ENCODE measurements at places on chromosomes 2 and 18.

GRCh38 chr2:20040489-20041172, 10.8 kb downstream of the LAPTM4A start:
- no peak for DNase-seq

DNA sequence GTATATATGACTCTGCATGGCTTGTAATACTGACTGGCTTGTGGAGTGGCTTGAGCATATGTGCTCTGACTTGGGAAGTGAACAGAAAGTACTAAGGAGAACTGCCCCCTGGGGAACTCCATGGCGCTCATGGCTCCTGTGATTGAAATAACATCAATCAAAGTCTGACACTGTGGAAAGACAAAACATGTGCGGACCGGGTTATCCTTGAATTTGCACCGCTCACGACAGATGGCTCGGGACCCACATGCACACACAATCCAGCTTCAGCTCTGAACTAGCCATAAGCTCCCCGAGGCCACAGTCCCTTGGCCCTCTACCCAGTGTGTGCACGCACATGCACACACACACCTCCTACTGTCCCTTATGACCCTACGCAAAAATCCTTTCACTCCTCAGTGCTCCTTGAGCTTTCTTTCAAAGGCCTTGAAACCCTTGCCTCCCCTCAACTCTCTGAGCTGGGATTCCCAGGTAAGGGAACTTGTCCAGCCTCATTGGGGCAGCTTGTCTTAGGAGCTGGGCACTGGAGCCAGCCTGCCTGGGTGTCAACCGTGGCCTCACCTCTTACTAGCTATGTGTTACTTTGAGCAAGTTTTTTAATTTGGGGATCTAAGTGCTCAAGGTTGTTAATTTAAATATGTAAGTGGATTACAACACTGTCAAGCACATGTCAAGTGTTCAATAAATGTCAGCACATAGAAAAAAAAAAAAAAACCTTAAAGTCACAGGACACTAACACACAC, 43.6 kb downstream of the MRPS5 start:
- DNase-seq, result no peak

GRCh38 chr2:30776831-30777635, 30.2 kb downstream of the CAPN13 start:
- DNase-seq, result no peak

DNA sequence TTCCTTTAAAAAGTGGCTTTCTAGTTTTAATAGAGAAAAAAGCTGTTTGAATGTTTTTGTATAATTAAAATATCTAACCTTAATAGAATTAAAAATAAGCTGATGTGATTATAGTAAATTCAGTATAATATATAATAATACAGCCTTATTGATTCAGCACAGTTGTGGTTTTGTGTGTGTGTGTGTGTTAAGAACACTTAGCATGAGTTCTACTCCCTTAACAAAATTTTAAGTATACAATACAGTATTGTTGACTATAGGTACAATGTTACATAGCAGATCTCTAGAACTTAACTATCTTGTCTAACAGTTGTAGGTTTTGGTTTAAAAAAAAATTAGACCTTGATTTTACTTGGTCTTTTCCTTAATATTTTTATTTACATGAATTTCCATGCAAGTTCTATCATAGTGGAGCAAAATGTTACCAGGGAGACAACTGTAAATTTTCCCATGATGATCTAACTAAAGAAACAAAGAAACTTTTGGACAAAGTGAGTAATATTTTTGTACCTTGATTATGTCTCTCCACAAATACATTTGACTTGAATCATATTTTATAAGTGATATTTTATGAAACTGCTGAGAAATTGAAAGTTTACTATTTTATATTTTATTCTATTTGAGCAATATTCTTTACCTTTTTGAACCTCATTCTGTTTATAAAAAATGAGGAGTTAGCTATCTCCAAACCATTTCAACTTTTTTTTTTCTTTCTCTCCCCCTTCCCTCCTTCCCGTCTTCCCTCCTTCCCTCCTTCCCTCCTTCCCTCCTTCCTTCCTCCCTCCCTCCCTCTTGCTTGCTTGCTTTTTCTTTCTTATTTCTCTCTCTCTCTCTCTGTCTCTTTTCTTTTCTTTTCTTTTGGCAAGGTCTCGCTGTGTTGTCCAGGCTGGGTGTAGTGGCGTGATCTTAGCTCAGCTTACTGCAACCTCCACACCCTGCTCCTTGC, 46.3 kb downstream of the ZC3H6 start:
- peak; percentile 20 for DNase-seq

- no peak for DNase-seq
Observed at GRCh38 chr2:181456660-181457120, 496 bp upstream of the ITGA4 start.

GRCh38 chr2:168188002-168188401, 59.4 kb downstream of the STK39 start:
- no peak for DNase-seq

DNA sequence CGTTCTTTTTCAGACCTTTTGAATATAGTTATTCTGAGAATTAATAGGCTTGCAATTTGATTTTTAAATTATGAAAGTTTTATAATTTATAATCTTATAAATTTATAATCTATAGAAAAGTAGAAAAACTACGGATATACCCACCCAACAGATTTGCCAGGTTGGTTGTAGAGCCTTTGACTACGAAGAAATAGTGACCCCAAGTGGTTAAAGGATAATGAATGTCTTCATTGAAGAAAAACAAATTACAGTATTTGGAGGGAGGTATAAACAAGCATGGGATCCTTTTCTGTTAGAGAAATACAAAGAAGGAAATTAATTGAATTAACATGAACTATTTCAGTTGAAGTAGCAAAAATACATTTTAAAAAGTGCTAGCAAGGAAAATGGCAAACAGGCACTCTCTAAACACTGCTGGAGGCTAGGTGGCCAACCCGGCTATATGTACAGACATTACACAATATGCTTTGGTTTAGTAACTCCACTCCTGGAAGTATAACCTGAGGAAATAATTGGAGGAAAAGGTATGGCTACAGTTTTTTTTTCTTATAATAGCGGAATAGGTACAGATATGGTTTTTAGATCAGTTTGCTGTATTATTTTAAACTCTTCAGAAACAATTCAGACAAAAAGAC, 110.9 kb downstream of the MIB1 start:
- DNase-seq, result no peak

- no peak for DNase-seq
Observed at GRCh38 chr2:35508601-35509000, 847.0 kb upstream of the CRIM1 start.

GRCh38 chr2:66463206-66463755, 28.4 kb downstream of the MEIS1 start:
- DNase-seq, result no peak

DNA sequence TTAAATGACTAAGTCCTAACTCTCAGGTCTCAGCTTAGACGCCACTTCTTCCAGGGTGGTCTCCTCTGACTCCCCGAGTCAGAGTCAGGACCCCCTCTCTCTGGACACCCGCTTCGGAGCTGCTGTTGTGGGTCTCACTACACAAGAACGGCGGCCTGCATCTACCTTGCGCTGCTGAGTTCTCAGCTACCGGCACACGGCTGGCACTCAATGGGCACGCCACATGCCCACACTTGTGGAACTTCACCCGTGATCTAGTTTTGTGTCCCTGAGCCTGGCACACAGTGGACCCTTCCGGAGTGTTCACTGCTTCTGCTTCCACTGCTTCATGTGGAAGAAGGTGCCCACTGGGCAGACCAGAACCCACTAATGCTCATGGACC, 58.3 kb upstream of the ID2 start:
- no peak for DNase-seq

All from non-pigmented ciliary epithelial cell (primary cell).